ENCODE measurements at places on chromosomes 12 and 14.

DNA sequence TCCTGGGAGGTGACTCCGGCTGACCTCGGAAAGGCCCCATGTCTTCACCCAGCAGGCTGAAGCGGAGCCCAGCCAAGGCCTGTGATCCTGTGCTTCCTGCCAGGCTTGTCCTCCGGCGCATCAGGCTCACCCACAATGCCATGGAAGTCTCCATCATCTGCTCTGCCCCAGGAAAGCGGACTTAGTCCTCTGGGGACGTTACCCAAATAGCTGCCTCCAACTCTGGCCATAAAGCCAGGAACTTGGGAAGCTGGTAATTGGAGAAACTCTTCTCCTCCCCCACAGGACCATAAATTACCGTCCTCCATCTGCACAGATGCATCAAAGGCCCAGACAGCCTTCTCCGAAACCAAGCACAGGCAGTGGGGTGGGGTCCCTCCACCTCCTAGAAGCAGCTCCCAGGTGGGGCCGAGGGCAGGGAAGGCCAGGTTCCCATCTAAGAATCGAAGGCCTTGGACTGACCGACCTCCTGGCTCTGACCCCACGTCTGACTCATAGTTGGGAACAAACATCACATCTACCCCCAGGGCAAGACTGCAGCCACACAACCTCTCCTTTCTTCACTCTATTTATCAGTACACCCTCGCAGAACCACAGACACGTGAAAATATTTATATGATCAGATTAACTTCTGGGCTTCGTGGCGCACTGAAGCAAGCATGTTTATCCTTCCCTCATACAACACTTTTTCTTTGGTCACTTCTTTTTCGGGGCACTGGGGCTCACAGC, 56.4 kb downstream of the PITPNM2 start:
- DNase-seq, result no peak

- peak; percentile 40 for DNase-seq
Measured at GRCh38 chr12:47819896-47820630, at the start of gene HDAC7. HDAC7 (minus strand) TSS chr12:47819903; CDS start chr12:47819785, 118 bp downstream.

- DNase-seq, result no peak
Measured at GRCh38 chr14:101153691-101154090, 250.2 kb upstream of the RTL1 start.

DNA sequence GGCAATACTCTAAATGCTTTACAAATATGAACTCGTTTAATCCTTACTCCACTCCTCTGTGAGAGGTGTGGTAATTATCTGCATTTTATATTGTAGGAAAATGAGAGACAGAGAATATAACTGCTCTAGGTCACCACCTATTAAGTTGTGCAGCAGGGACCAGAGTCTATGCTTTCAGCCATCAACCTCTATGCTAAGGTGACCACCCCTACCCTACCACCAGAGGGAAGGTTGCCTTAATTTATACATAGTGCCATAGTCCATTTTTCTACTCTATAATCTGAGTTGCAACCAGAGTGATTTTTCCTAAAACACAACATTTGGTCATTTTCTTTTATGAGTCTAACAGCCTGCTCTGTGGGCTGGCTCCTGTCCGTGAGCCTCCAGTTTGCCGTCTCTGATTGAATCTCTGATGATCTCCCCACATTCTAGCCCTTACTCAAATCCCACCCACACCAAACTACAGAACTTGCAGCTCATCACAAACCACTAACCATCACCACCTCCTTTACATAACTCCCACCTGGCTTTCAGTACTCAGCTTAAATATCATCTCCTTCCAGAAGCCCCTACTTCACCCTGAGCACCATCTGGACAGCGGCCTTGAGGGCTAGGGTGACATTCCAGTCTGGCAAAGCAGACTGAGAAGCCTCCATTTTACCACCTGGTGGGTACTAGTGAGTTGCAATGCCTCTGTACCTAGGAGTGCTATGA, 126.6 kb downstream of the PPM1H start:
- no peak for DNase-seq

- peak; percentile 4 for DNase-seq
Measured at GRCh38 chr12:107622001-107622400, 63.6 kb upstream of the PWP1 start.

DNA sequence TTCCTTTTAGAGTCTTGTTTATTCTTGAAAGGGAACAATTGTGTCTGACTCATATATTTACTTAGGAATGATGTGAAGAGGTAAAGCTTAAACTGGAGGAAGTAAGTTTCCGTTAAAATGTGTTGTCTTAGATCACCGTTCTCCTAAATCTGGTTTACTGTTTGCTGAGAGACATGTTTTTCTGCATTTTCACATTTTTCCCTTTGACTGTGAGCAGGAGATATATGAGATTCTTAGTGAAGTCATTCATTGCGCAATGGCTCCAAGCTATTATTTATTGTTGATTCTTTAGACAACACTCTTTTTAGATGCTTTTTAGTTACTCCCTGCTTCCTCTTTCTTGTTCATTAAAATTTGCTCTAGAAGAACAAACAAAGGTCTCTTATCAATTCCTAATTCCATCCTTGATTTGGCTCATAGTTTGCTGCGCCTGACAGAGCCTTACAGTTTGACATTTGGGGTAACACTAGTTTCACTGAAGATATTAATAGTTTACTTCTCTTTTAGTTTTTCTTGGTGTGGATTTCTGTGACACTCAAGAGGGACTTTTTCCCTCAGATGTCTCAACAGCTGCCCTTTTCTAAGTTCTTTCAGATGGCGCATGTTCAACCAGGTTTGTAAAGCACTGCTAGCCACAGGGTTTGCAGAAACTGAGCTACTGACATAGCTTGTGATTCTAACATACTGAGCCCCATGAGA, 11.4 kb downstream of the CLECL1 start:
- DNase-seq, result no peak

DNA sequence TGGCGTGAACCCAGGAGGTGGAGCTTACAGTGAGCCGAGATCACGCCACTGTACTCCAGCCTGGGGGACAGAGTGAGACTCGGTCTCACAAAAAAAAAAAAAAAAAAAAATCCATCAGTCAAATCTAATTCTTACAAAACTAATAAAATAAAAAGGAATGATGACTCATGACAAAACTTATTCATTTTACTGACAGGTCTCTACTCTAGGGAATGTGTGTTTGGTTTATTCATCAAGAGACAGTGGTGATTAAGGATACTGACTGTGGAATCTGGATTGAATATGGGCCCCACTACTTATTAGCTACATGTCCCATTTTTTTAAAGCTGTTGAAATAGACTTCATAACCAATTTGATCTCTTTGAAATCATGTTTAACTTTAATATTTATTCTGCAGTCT, 29.3 kb upstream of the GAS2L3 start:
- no peak for DNase-seq

- no peak for DNase-seq
Measured at GRCh38 chr12:109739747-109740693, 26.4 kb downstream of the FAM222A start.

- DNase-seq, result no peak
Measured at GRCh38 chr14:73553845-73554244, 4.9 kb downstream of the HEATR4 start.

GRCh38 chr12:60172266-60173211, 576.7 kb downstream of the SLC16A7 start:
- no peak for DNase-seq

GRCh38 chr14:69610020-69610873, 1.1 kb upstream of the SUSD6 start:
- no peak for DNase-seq

- peak; percentile 11 for DNase-seq
Measured at GRCh38 chr12:24795699-24796347, 153.1 kb downstream of the BCAT1 start.

- DNase-seq, result no peak
Measured at GRCh38 chr14:60721326-60722106, 2.6 kb downstream of the SIX4 start.

DNA sequence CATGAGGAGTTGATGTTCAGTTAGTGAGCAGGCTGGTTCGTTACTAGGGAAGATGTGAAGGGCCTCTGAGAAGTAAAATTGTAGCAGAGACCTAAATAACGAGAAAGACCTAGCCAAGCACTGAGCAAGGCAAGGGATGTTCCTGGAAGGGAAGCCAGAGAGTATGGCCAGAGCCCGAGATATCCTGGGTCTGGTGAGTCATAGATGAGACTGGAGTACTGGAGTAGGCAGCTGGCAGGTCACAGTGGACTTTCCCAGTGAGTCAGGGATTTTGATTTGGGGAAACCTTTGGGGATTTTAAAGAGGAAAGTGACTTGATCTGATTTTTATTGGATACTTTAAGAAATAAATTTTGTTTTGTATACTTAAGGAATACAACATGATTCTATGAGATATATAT, 369.0 kb downstream of the DIO2 start:
- no peak for DNase-seq

- DNase-seq, result peak; percentile 86
Measured at GRCh38 chr14:71478542-71478941, 453.7 kb upstream of the RGS6 start.

- DNase-seq, result no peak
Measured at GRCh38 chr14:59214702-59215302, 26.3 kb downstream of the DAAM1 start.

- DNase-seq, result no peak
Measured at GRCh38 chr12:47413806-47414205, 292.0 kb downstream of the RPAP3 start.

GRCh38 chr12:109304485-109304884, 4.6 kb downstream of the FOXN4 start:
- DNase-seq, result no peak

GRCh38 chr12:93594766-93595311, 22.4 kb downstream of the SOCS2 start:
- DNase-seq, result no peak

- DNase-seq, result no peak
Measured at GRCh38 chr14:75822522-75823141, 159.2 kb downstream of the TGFB3 start.

GRCh38 chr12:19884021-19884492, 444.8 kb downstream of the AEBP2 start:
- no peak for DNase-seq

DNA sequence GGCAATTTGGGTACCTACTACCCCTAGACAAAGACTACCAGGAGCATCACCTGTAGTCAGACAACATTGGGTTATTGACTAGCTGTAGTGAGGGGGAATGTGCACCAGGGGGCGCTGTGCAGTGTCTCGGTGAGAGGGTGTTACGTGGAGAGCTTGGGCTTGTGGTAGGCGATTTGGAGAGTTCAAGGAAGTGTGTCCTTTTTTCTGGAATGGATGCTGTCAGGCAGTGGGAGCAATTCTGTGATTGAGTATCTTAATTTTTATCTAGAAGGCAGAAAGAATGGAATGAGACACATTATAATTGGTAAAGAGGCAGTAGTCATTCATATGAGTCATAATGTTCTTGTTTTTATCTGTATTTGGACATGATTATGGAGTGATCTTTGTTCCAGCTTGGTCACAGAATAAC, 187.7 kb downstream of the GALC start:
- peak; percentile 4 for DNase-seq

DNA sequence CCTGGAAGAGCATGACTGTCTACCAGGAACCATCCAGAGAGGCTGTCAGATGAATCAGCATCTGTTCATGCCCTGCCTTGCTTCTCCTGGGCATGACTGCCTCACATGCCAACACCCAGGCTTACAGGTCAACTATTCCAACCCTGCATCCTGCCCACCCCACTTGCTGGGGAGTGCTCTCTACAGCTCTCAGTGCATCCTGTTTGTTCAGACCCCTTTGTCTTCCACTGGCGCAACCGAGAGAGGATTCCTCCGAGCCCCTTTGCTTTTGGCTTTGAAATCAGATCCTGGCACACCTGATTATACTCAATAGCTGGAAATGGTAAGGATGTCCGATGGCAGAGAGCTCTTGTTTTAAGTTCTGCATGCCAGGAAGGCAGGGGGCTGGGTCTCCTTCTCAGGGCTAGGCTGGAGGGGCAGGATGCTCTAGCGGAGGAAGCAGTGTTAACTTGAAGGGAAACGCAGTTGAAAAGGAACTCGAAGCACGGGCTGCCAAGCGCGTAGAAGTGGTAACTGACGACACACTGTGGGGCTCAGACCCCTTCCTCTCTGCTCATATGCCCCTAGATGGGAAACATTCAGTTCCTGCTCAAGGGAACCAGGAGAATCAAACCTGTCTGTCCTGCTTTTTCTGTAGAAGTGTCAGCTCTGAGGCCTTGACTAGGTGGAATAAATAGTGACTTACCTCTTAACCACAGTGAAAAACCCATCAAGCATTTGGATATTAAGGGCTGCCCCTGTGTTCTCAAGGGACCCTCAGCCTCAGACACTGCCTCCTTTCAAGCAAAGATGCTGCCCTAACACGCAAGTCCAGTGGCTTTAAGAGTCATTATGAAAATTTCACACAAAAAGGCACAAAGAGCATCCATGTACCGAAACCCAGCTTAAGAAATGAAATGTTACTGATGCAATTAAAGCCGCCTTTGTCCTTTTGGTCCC, 297.5 kb downstream of the ZFP36L1 start:
- DNase-seq, result no peak

GRCh38 chr14:70640938-70641547, 673 bp upstream of the TTC9 start:
- DNase-seq, result no peak

GRCh38 chr12:8904665-8905064, 9.6 kb upstream of the PHC1 start:
- no peak for DNase-seq

Data from AML-193 (cell line).